Hepatic stellate cell (primary cell): ENCODE measurements at places on chromosomes 13 and 19.

DNA sequence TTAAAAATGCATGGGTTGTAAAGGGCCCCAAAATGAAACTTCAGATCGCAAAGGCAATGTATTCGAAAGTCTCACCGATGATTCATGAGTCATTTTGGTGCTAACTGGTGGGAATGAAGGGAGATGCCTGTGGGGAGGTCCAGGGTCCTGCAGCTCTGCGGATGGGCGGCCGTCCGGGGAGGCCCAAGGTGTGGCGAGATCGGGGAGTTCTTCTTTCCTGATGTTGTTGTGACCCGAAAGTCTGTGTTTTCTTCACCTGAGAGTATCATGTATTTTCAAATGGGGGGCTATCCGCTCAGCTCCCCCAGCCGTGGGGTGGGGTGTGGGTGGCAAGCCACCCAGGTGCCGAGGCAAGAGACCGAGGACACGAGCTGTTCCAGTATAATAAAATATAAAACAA lies 36.5 kb downstream of the TFDP1 start:
- no peak for DNase-seq

GRCh38 chr19:38952395-38953165 lies 21.8 kb downstream of the MRPS12 start:
- no peak for DNase-seq

DNA sequence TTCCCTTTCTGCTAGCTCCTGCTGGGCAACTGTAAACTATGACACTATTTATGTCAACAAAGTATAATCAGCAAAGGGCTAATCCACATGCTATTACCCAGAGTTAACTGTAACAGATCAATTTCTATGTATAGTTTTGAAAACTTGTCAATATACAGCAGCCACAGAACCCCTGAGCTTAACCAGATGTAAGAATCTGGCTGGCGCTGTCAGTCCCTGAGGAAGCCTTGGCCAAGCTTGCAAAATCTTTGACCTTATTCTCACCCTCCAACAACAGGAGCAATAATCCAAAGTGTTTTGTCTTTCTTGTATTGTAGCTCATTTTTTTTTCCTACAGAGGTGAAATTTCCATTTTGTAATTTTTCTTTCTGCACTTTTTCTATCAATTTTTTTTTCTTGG lies 1230.1 kb upstream of the SLC10A2 start:
- no peak for DNase-seq

GRCh38 chr13:32802159-32802558 lies 214.1 kb upstream of the KL start:
- no peak for DNase-seq

DNA sequence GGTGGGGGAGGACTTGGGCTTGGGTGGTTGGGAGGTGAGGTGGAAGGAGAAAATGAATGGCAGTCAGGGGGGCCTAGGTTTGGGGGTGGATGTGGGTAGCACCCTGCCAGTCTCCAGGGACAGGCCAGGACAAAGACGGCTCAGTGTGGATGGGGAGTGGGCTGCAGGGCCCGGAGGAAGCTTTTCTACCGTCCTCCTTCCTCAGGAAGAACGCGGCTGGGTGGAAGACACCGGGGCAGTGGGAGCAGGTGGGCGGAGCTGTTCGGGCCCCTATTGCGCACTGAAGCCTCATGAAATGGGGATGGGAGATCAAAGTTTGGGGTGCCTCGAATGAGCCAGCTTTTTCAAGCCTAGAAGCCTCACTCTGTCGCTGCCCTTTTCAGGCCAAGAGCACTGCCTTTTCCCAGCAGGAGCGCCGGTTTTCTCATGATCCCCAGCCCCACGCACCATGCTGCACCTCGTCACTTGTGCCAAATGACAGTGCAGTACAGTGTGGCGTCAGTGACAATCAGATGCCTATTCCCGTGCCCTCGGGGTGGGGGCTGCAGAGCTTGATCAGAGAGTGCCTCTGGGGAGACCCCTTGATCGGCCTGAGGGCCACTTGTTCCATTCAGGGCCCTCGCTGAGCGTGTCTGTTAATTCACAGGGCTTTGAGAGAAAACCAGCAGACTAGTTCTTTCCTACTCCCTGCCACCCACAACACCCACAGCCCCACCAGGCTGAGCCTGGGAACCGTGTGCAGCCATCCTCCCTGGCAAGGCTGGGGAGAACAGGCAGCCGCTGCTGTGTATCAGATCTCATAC lies 1.5 kb downstream of the CALM3 start:
- peak; percentile 66 for DNase-seq

DNA sequence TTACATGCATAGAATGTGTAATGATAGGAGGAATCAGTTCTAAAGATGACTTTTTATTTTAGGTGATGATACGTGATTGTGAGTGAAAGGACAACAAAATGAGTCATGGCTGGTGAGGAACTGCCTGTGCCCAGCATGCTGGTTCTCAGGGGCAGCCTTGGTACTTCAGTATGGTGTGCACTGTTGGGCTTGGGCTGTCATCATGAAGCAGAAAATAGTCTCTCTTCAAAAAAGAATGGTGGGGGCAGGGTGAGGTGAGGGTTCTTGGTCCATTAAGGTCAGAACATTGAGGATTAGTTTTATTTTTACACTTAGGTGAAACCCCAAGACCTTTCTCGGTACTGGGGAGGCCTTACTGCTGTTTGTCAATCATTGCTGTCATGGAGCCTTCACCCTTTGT lies 309.5 kb downstream of the MTUS2 start:
- DNase-seq, result no peak

- DNase-seq, result no peak
These were observed 16.6 kb downstream of the PRKCSH start for GRCh38 chr19:11451871-11452619.

GRCh38 chr13:113736258-113736731 lies 22.7 kb upstream of the TMEM255B start:
- DNase-seq, result no peak

DNA sequence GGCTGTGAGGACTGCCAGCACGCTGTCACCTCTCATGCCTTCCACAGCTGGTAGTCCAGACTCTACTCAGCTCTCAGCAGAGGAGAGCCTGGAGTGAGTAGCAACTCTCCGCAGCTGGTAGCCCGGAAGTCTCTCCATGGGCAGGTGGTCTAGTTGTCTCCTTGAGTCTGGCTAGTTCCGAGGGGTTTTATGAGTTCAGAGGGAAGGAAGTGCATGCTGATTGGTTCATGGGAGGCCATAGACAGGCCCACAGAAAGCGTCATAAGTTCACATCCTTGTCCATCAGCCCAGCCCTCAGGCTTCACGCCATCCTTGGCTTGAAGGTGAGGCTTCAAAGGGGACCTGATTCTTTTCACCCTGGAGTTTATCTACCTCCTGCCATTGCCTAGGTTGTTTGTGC lies 2662.4 kb upstream of the PCDH20 start:
- no peak for DNase-seq

- DNase-seq, result no peak
These were observed 49.5 kb upstream of the FRY start for GRCh38 chr13:31982124-31982523.

DNA sequence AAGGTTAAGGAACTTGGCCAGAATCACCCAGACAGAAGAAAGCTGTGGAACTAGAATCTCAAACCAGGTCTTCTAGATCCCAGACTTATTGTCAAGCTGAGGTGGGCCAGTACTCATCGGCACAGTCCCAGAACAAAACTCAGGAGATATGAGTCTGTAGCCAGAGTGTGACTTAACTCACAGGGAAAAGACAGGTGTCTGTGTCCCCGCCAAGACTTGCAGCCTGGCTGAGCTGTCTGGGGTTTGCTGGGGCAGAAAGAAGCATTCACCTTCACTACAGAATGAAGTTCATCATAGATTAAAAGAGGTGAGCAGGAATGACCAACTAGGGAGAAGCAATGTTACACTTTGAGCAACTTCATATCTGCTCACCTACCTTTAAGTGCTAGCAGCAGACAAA lies 257.2 kb downstream of the FOXO1 start:
- no peak for DNase-seq

- no peak for DNase-seq
These were observed 696 bp downstream of the ZNF460 start for GRCh38 chr19:57280962-57281400.
